ENCODE measurements at places on chromosomes 1 and 21.

DNA sequence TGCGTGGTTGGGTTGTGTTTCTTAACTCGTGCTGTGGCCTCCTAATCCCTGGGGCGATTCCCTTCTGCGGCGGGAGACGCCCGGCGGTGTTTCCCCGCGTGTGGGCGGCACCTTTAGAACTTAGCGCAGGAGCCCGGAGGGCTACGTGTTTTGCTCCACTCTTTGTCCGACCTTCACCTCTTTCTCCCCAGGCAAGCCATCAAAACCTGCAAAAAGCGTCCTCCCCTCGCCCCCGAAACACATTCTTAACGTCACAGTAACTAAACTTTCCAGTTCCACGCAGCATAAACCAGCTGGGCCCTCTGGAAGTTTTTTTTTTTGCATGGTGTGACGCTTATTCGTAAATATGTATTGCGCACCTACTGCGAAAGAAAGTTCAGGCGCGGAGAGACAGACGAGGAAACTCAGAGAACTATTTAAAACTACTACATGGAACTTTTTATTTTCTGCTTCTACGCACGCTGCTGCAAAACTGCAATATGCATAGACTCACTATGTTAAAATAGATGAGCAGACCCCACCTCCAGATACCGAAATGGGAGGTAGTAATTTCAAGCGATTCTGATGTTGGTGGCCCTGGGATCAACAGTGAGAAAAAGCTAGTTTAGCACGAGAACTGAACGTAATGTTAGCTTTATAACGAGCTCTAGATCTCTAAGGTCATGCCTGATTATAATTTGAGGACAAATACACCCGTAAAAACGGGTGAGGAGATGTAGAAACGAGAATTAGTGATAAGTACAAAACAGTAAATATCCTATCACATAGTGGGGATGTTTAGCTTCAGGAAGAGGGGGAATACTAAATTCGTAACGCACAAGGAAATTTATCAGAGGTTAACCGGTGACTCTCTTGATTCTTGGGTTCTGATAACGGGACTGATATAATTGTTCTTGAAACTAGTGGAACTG, 920 bp downstream of the MTR start:
- DNase-seq = no peak

DNA sequence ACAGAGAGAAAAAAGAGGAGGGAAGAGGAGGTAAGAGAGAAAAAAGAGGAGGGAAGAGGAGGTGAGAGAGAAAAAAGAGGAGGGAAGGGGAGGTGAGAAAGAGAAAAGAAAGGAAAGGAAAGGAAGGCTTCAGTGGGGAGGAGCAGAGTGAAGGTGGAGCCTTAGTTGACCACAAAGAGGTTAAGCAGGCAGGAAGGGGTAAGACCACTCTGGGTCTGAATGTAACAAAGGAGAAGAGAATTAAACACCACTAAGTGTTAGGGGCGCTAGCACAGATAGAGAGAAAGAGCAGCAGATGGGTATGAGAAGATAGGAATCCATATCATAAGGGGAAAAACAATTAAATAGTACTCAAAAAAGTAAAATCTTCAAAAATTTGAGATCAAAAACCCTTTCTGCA, 6.6 kb downstream of the PTPN14 start:
- DNase-seq = no peak

DNA sequence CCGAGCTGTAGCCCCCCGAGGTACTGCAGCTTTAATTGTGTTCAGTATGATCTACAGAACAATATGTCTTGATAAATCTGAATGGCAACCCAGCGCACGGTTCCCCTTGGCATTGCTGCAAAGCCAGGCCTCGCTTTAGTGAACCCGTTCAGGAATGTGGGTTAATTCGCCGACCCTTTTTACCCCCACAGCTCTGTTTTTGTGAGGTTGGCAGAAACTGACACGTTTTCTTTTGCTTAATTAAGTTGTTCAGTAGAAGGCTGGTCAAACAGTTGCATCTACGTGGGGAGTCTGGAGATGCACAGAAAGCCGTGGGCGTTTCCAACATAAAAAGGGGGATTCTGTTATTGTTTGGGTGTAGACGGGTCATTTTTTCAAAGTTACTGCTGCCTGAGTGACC, 43.2 kb downstream of the OLIG1 start:
- DNase-seq = no peak

DNA sequence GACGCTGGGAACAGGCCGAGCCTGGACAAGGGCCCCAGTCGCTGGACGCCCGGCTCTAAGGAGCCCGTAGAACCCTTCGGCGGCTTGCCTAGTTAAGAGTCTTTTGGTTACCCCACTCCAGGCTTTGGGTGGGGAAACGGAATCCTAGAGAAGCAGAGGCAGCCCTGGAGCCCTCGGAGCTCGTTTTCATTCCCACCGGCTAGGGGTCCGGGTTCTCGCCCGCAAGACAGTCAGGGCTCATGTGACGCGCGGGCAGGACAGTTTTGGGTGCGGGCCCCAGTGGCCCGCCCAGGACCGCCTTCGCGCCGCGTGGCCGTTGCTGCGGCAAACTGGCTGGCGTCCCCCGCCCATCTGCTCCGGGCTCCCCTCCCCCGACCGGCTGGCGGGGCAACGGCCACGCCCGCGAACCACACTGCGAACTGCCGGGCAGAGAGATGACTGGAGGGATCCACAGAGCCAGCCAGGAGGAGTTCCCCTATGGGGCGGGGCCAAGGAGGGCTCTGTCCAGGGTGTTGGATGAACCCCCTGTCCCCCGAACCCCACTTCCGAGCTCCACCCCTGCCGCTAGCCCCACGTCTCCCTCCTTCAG, 829 bp upstream of the HES2 start:
- no peak for DNase-seq

- DNase-seq = no peak
Measured at GRCh38 chr1:204647114-204647804, 38.3 kb downstream of the LRRN2 start.

DNA sequence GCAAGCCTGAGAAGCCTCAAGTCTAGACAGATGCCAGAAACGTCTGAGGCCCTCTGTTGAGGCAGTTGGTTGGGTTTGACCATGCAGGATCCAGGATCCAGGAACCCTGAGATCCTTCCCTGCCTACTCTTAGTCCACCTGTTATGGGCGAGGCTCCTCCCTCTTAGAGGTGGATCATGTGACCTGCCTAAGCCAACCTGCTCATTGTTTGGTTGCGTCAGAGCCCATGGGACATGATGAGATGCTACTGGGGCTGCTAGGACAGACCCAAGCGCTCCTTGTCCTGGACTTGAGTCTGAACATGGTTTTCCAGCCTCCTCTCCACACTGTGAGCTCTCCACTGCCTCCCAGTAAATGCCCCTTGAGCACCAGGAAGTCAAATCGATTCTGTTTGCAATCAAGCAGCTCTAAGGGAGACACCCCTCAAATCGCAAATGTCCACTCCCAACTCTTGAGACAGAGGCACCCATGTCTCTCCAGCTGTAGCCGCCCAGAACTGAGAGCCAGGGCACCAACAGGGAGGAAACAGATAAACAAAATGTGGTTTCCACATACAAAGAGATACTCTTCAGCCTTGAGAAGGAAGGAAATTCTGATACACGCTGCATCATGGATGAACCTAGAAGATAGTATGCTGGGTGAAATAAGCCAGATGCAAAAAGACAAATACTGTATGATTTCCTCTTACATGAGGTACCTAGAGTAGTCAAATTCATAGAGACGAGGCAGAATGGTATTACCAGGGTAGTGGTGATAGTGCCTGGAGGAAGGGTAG, 31.7 kb upstream of the WNT4 start:
- no peak for DNase-seq

- no peak for DNase-seq
Measured at GRCh38 chr1:87644033-87644578, 315.4 kb downstream of the LMO4 start.

DNA sequence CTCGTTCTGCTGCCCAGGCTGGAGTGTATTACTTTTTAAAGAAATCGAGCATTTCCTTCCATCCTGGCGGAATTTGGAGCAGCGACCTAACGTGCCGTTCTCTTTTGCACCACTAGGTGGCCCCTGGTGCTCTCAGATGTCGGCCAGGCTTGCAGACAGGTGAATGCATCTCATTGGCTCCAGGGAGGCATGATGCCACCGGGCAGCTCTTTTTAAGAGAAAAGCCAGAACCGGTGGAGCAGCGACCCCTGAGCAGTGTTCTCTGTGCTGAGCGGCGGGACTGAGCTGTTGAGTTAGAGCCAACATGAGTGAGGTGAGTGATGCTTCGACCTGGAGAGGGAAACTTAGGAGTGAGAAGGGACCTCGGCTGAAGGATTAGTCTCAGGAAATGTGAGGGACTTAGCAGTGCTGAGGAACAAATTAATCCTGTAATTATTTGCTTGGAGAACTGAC, at the start of gene PCP4:
Gene PCP4, plus strand, starts transcription at position 241 of the 453 bp plus-strand sequence. Its CDS starts 64 bp downstream, at position 305.
- DNase-seq = no peak

DNA sequence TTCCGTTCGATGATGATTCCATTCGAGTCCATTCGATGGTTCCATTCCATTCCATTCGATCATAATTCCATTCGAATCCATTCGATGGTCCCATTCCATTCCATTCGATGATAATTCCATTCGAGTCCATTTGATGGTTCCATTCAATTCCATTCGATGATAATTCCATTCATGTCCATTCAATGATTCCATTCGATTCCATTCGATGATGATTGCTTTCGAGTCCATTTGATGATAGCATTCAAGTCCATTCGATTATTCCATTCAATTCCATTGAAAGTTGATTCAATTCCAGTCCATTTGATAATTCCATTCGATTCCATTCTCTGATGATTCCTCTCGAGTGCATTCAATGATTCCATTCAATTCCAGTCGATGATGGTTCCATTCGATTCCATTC, 3895.3 kb downstream of the SRGAP2C start:
- no peak for DNase-seq

- no peak for DNase-seq
Measured at GRCh38 chr1:159941591-159942560, 3.5 kb downstream of the IGSF9 start.

DNA sequence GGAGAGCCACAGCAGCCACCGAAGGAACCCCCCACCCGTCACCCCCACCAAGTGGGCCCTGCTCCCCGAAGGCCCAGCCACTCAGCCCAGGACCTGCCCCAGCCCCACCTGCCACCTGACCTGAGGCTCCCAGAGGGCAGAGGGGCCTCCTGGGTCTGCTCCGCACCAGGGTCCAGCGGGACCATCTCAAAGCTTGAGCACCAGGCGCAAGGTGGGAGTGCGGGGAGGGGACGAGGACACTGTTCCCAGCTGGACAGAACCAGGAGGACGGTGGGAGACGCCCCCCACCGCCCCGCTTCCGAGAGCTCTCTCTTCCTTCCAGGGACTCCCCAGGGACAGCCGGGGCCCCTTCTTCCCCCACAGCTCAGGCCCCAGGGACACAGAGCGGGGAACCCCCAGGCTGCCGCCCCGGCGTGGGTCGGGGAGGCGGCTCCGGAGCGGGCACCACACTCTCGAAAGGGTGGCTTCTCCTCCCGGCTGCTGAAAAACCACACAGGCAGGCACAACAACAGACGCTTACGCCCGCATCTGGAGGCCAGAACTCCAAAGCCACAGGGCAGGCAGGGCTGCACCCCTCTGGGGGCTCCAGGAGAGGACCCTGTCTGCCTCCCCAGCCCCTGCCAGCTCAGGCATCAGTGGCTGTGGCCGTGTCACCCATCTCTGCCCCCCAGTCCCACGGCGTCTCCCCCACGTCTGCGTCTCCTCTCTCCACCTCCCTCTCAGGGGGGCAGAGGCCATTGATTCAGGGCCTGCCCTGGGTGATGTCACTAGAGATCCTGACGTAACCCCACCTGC, 1.9 kb upstream of the TTLL10 start:
- DNase-seq = no peak

GRCh38 chr1:21200767-21201166, 24.1 kb upstream of the EIF4G3 start:
- no peak for DNase-seq

DNA sequence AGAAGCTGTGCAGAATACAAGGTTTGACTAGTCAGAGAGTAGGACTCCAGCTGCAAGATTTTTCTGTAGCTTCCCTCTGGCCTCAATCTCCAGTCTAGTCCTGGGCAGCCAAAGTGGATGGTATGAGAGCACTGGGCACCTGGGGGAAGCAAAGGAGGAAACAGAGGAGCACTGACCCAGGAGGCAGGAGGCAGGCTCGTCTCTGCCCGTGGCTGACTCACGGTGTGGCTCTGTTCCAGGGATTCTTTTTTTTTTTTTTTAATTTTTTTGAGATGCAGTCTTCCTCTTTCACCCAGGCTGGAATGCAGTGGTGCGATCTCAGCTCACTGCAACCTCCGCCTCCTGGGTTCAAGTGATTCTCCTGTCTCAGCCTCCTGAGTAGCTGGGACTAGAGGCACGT, 4.1 kb upstream of the NPPB start:
- DNase-seq = no peak

GRCh38 chr1:177954076-177954475, 15.8 kb downstream of the SEC16B start:
- no peak for DNase-seq

GRCh38 chr1:26811708-26812107, 14.8 kb upstream of the ZDHHC18 start:
- DNase-seq = no peak

GRCh38 chr1:230575886-230576500, 66.3 kb upstream of the COG2 start:
- peak; percentile 4 for DNase-seq
